ENCODE measurements at places on chromosomes 3 and 15. TPM values are rescaled to one million over a fixed set of nuclear protein-coding genes. Genes with fewer than 3 reads are reported as not detected.

DNA sequence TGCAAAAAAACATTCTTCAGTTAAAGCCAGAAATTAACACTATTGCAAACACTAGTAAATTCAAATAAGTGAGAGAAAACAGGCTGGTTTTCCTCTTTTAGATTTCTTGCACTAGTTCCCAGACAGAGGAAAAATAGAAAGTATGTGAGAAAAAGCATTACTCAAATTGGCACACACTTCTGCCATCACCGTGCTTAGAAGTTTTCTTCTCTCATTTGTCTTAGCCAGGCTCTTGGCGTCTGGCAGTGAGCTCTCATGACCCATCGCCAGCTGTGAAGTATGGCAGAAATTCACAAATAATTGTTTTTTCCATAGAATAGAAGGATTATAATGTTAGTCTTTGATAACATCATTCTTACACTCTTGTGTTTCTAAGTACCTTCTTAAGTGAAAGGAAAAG, 515.9 kb downstream of the GBE1 start:
- no peak for DNase-seq

Gene P2RY1
- 5.7 TPM for total RNA-seq

Gene SENP5
- total RNA-seq, result 42.5 TPM

DNA sequence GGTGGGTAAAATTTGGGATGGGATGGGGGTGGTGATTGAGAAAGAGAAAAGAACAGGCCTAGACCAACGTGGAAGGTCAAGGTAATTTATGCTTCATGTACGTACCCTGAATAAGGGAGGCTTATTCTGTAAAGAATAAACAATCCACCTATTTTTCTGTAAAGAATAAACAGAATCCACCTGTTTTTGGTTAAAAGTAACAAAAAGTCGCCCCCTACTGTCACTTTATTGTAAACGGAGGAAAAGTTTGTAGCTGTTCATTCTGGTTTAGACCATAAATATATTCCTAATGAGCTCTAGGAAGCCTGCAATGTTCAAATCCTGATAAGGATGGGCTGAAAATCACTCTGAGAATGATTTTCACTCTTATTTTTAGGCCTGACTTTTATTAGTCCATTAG, 23.5 kb upstream of the SQOR start:
- DNase-seq, result no peak

DNA sequence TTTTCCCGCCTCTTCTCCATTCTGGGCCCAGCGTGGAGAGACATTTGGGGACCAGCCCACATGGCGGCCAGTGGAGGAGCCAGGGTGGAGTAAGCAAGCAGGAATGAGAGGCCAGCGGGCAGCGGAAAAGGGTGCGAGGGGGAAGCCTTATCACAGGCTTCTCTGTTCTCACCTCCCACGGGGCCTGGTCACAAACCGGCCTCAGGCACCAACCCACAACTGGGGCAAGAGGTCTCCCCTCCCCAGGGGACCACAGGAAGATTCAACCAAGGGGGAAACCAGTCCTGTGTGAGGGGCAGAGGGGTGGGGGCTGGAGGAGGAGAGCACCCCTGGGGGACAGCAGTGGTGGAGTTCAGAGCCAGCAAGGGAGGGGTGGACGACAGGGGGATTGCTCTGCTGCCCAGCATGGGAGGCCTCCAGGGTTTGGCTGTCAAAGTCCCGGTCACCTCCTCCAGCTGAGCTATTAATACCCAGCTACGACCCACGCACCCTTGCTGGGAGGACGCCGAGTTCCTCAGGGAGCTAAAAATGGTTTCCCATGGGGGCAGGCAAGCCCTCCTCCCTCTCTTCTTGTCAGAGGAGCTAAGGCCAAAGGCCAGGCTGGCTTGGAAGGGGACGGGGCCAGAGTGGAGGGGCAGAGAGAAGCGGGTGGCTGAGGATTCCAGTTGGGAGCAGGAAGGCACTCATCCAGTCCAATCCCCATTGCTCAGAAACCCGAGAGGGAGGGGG, 23.8 kb upstream of the RPL29 start:
- DNase-seq, result no peak

Measured in skin of body (tissue), 3 donors.